ENCODE measurements at places on chromosomes 5 and 9.

DNA sequence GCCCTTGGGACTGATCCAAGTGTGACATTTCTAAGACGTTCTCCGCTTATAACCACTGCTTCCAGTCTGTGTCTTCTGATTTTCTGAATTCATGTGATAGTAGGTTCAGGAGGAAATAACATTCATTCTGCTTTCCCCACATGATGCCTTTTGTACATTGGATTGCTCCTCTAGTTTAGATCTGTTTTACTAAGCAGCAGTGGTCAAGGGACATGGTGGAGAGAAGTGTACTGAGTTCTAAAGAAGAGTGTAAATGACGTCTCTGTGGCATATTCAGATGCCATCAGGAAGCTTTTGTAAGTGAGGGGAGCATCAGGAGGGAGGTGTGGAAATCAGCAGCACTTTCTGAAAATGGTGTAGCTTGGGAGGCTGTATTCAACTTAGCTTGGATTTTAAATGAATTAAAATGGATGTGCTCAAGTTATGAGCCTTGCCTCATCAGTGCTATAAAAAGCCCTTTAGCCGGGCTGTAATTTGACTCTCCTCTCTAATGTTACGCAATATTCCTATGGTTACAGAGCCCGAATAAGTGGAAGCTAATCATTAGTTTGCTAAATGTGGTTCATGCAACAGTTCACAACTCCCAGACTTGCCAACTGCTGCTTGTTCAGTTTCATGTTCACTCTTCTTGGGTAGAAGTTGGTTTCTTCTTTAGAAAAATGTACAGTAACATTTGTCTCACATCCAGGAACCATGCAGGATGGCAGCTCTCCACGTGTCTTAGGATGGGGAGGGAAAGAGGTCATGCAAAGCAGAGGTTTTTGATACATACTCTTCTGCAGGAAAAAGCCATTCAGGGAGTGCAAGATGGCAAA, 281.3 kb downstream of the ARHGAP26 start:
- no peak for DNase-seq

DNA sequence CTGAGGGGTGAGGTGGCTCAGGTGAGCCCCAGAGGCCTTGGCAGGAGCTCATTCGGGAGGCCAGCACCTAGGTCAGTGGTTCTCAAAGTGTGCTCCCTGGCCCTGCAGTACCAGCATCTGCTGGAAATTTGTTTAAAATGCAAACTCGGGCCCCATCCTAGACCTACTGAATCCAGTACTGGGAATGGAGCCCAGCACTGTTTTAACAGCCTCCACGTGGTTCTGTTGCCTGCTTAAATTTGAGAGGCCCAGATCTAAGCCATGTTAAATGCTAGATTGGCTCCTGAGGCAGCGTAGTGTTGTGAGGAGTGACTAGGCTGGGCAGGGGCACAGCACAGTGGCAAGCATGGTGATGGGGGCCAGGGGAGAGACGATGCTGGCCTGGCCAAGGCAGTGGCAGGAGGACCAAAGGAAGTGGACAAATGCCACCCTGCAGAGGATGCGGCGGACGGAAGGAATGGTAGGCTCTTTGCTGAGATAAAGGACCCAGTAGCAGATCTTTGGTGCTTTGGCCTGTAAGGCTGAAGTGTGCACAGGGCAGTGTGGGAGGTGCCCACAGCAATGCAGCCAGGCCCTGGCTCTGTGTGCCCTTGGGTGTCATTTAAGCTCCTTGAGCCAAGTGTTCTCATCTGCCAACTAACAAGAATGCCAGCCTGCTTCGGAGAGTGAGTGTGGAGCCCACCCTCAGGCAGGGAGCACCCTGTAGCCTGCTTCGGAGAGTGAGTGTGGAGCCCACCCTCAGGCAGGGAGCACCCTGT, 4.2 kb downstream of the PRR7 start:
- no peak for DNase-seq

GRCh38 chr5:153340139-153340538, 150.3 kb upstream of the GRIA1 start:
- no peak for DNase-seq

- DNase-seq: no peak
Observed at GRCh38 chr5:68295772-68296171, 80.2 kb downstream of the PIK3R1 start.

DNA sequence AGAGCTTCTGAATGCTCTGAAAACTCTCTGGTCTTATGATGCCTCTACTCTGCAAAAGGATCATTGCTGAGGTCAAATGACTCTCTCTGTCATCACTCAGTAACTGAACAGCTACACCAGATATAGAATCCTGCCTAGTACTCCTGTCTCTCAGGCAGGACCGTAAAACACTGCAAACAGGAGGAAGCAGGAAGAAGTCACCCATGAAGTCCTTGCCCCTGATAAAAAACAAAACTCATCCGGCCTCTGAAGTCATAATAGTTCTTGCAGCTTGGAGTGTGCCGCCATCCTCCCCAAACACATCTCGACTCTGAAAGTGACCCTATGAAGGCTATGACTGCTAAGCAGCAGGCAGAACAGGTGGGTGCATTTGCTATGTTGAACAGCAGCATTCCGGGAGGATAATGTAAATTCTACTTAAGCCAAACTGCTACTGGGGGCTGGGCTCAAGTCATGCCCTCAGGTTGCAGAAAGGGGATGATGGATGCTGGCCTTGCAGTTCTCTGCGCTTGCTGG, 81.9 kb upstream of the FAM169A start:
- no peak for DNase-seq

DNA sequence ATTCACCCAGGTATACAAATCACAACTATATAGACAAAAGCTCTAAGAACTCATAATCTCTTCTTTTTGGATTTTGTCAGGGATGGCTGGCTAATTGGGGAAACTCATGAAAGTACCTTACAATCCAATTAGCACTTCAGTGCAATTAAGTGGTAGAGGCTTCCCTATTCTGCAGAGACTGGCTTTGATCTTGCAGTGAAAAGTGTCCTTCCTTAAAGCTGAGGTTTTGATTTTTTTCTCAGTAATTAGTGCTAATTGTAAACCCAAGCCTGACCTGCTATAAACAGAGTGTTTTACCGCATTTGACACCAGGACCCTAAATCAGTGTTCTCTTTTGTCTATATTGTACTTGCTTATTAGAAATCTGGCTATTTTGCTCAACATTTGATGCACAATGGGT, 294.0 kb upstream of the EFNA5 start:
- DNase-seq: no peak

GRCh38 chr5:113614191-113614590, 100.7 kb downstream of the YTHDC2 start:
- no peak for DNase-seq

DNA sequence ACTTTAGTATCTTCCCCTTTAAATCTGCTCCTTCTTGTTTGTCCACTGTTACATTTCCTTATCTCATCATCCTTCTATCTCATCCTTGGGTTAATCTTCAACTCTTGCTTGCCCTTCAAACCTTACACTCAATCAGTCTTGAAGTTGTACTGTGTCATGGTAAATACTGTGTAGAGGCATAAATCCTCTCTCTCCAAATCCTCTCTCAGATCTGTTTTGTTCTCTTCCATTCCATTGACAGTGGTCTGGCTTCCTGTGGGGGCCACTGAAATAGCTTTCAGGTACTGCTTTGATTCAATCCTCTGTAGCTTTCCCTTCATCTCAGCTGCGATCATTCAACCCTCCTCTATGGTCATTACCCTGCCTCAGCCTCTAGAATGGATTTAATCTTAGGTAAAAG, 104.0 kb downstream of the PLCXD3 start:
- DNase-seq: no peak

DNA sequence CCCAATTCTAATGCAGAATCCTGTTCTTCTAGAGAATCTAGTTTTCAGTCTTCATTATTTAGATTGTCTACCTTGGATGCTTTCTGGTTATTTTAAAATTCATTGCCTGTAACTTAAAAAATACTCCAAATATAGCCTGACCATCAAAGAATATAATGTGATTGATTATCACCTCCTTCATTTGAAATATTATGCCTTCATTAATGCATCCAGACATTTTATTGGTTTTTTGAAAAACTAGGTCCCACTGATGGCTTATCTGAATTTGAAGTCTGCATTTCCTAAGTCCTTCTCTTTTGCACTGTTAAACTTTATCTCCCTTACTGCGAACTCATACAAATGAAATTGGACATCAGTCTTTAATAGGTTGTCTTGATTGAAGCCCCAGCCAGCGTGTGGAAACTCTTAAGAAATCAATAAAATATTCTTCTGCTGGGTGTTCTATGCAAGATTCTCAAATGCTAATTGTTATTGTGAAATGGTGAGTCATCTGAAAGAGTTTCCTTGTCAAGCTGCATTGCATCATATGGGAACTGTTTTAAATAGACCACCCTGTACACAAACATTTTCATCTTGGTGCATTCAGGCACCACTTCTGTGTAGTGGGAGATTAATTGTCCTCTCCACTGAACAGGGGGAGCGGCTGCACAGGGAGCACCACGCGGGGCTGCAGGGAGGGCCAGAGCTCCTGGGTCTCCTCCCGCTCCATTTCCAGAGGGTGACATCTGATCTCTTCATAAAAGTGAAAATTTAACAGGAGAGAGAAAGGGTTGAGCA, 92.3 kb upstream of the FANCC start:
- no peak for DNase-seq

- no peak for DNase-seq
Observed at GRCh38 chr5:124557761-124558160, 188.7 kb downstream of the ZNF608 start.

DNA sequence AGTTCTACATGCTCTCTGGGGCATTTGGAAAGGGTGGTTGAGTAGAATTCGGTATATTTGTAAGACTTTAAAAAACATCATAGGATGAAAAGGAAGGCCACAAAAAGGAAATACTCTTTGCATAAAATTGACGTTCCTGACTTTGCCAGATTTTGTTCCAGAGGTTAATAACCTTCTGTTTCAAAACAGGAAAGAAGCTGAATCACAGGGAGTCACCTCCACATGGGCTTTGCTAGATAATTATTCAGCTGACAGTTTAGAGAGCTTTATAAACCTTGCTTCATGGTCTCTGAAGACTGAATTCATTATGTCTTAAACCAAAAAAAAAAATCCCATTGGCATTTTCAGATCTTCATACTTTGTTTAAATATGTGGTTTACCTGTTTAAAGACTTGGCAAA, 203.7 kb downstream of the SEMA6A start:
- no peak for DNase-seq

- no peak for DNase-seq
Observed at GRCh38 chr9:95363051-95363841, 45.7 kb upstream of the FANCC start.

DNA sequence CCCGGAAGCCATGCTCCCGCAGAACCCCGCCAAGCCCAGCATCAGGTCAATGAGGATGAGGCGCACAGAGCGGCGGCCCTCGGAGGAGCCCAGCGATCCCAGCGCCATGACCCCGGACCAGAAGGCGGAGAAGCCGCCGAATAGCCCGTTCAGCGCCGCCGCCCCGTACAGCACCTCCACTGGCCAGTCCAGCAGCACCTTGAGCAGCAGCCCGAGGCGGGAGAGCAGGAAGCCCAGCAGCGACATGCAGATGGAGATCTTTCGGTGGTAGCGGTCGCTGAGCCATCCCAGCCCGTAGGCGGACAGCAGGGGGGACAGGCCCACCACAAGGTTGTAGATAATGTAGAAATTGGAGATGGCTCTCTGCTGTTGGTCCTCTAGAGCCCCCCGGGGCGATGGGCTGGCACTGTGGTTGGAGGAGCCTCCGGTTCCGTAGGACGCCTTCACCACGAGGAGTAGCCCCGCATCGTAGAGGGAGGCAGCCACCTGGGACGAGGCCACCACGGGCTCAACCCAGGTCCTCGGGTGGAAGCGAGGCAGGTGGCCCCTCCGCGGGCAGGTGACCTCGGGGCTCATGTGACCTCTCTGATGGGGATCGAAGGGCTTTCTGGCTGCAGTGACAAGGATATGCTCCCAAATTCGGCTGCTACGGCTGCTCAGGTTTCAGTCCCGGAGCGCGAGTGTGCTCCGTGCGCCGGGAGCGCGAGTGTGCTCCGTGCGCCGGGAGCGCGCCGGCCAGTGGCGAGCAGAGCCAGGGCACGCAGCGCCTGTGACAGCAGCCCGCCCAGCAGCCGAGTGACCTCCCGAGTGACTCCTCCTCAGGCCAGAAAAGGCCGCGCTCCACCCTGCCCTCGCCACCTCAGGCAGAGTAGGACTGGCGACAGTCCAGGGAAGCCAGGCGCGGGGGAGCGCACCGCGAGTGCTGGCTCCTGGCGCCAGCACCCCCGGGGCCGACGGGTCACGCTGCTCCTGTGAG, at the start of gene SLC46A2:
Gene SLC46A2, minus strand, starts transcription at position 771 of the 976 bp plus-strand sequence. Its CDS starts 195 bp downstream, at position 576.
- no peak for DNase-seq

DNA sequence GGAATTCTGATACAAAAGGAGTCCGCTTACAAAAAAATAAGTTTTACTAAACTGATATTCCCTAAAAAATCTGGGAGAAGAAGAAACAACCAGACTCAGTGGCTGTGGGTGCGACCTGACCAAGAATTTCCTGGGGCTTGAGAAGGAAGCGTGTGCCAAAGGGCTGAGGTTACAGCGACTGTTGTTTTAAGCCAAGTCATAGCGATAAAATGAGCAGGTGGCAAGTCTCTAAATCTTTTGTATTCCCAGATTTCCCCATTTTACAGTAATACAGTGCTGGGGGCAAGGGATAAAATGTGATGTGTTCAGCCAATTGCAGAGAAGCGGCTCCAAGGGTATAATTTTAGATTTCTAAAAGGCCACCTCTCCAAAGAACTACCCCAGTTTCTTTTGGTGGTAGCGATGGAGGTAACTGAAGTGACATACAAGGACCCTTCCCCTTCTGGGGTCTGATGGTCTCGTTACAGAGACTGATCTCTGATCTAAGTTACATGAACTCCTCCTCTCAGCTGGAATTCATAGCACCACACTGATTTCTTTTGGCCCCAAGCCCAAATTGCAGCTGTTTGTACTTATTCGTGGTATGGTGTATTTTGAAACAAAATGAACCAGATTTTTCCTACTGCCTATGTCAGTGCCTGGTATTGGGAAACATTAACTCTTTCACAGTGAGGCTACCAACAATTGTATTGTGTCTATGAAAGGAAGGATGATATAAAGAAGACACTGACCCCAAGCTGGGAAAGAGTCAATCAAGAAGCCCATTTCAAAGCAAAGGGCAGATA, 41.6 kb downstream of the LPAR1 start:
- no peak for DNase-seq

GRCh38 chr9:34573599-34574325, 15.8 kb downstream of the CNTFR start:
- DNase-seq: no peak

- DNase-seq: no peak
Observed at GRCh38 chr9:37953206-37953774, 49.4 kb upstream of the SLC25A51 start.

DNA sequence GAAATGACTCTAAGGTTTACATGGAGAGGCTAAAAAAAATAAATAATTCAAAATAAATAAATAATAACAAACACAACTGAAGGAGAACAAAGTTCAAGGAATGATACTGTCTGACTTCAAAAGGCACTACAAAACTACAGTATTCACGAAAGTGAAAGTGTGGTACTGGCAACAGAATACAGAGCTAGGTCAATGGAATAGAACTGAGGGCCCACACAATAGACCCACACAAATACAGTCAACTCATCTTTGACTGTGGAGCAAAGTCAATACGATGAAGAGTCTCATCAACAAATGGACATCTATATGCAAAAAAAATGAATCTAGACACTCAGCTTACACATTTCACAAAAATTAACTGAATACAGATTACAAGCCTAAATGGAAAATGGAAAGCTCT, 75.3 kb downstream of the FBXW11 start:
- no peak for DNase-seq
